ENCODE measurements at places on chromosomes 16 and 17. TPM values are rescaled to one million over a fixed set of nuclear protein-coding genes. Genes with fewer than 3 reads are reported as not detected.

DNA sequence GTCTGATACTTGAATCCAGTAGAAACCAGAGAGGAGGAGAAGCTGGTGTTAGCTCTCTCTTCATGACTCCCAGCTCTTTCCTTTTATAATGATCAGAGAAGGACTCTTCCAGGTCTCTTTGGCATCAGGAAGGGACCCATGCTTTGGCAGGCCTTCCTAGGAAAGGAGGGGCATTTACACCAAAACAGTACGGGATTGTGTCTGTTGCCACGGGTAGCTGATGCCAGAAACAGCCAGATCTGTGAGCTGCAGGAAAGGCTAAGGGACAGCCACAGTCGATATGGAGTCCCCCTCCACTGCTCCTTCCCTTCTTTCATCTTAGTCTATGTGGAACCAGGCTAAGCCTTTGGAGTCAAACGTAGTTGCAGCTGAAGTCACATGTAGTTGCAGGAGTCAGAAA, 9.3 kb downstream of the CEP295NL start:
- DNase-seq = no peak
- no peak overlapping the region for H3K27ac ChIP-seq
- H3K27me3 ChIP-seq = no peaks in the 10 kb centered on the region
- no peak overlapping the region for H3K4me3 ChIP-seq

DNA sequence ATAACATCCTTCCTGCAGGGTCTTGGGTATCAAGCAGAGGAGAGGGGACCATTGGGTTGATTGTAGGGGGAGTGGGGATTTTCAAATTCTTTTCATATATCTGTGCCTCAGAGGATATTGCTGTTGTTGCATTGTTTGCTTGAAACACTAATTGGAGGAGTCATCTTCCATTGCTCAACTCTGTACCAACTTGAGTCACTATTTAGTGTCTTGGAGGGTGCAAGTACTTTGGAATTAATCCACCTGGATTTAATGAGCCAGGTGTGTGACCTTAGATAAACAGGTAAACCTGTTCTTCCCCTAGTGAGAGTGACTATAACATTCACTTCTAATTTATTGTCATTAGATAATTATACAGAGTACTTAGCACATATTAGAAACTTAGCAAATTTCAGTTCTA, 151.3 kb upstream of the CNTNAP4 start:
- no peaks in the 10 kb centered on the region for H3K27me3 ChIP-seq
- no peak overlapping the region for H3K27ac ChIP-seq
- H3K4me3 ChIP-seq = no peak overlapping the region
- no peak for DNase-seq

Gene NXN
- total RNA-seq = 26.8 TPM

DNA sequence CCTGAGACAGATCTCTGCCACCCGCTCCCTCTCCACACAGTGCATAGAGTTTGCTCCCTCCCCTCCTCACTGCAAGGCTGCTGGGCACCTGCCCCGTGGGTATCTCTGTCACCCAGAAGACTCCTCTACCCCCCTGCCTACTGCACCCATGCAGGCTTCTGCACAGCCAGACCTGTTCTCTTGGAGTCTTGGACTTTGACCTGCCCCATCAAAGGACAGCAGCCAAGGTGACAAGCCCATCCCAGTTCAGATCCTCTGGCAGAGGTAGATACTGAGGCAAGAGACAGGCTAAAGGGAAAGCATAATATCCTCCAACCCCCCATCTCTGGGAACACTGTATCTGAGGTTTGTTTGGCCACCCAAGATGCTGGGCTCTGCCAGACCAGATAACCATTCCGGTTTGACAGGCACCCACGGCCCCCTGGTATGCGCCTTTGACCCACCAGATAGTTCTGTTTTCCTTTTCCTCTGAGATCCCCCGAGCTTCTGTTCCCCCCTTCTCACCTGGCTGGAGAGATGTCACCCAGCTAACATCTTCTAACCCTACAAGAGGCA, 239.6 kb downstream of the SOX9 start:
- no peaks in the 10 kb centered on the region for H3K27me3 ChIP-seq
- H3K4me1 ChIP-seq = no peaks in the 10 kb centered on the region
- DNase-seq = no peak
- H3K4me3 ChIP-seq = no peak overlapping the region

DNA sequence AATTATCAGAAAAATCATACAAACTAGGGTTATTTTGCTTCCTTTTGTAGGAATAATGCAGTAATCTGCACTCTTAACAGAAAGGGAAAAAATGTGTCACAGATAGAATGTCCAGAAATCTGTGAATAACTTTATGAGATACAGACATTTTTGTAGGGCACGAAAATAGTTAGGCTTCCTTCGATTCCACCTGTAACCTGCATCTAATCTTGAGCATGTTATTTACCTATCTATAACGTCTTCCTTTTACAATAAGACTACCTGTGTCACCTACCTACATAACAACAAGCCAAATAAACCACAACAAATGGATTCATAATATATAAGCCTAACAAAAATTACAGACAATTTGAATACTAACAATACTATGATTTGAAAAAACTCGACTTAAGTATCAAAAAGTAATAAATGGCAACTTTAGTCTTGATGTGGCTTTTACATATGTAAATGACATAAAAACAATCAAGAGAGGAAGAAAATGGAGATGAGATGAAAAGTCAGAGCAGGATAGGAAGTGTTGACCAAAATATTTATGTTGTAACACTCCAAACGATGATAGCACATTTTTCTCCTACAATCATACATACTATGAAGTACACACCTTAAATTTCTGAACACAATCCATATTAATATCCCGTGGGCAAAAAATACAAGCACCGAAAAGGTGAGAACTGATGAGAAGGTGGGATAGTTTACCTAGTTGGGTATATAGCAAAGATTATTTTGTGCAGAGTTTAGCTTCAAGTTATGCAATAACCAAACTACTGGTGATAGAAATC, 2.5 kb downstream of the STAT5B start:
- no peaks in the 10 kb centered on the region for H3K27me3 ChIP-seq
- DNase-seq = no peak
- no peaks in the 10 kb centered on the region for H3K36me3 ChIP-seq
- no peak overlapping the region for H3K4me3 ChIP-seq
- H3K27ac ChIP-seq = no peak overlapping the region
- peaks cover 3% of the 10 kb centered on the region for H3K4me1 ChIP-seq

Gene PPP1R9B
- 64.4 TPM for total RNA-seq

GRCh38 chr17:60314423-60314822, 77.5 kb downstream of the USP32 start:
- no peak overlapping the region for H3K27ac ChIP-seq
- no peaks in the 10 kb centered on the region for H3K27me3 ChIP-seq
- no peak for DNase-seq
- H3K4me3 ChIP-seq = no peak overlapping the region

GRCh38 chr16:49866595-49867071, 10.7 kb upstream of the ZNF423 start:
- no peaks in the 10 kb centered on the region for H3K36me3 ChIP-seq
- H3K27me3 ChIP-seq = no peaks in the 10 kb centered on the region
- no peaks in the 10 kb centered on the region for H3K4me1 ChIP-seq

Gene ATP2A1
- total RNA-seq = 0.25 TPM

DNA sequence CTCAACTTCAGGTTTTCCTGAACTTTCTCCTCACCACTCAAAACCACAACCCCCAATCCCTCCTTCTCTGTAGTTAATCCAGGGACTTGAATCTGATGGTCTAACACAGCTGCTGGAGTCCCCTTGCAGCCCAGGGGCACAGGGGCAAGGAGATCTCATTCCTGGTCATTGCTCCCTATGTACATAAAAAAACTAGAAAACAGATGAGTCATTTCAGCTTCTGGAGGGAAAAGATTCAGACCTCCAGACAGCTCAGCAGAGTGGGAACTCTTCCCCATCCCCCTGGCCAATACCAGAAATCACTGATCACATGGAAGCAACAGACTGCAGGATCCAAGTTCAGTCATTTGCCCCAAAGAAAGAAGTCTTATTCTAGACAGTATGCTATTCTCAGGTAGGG, 62.1 kb downstream of the DYNLRB2 start:
- no peak overlapping the region for H3K4me3 ChIP-seq
- H3K27me3 ChIP-seq = no peaks in the 10 kb centered on the region
- no peak overlapping the region for H3K27ac ChIP-seq
- no peaks in the 10 kb centered on the region for H3K4me1 ChIP-seq
- H3K36me3 ChIP-seq = no peaks in the 10 kb centered on the region

DNA sequence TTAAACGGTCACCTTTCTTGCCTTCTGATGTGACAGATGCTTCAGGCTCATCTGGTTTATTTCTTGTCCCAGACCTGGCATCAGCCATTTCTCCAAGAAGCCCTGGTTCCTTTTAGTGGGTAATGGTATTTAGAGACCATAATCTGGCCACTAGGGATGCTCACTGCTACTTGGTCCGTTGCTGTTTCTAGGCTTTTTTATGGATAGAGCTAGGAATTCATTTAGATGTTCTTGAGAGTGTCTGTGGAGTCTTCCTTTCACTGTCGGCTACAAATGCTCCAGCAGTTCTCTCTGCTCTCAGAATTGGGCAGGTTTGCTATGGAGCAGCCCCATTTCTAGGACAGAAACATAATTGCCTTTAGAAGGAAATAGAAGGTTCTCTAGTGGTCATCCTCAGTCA, 214.5 kb downstream of the KATNIP start:
- no peaks in the 10 kb centered on the region for H3K27me3 ChIP-seq
- no peak overlapping the region for H3K4me3 ChIP-seq
- no peak overlapping the region for H3K27ac ChIP-seq
- DNase-seq = no peak

Gene KRT9
- total RNA-seq = not detected

Gene TELO2
- total RNA-seq = 37.4 TPM

Gene CDH8
- 0.19 TPM for total RNA-seq

Gene IRX3
- total RNA-seq = 37.9 TPM

- DNase-seq = peak; percentile 48
- no peaks in the 10 kb centered on the region for H3K27me3 ChIP-seq
- H3K4me1 ChIP-seq = no peaks in the 10 kb centered on the region
- H3K4me3 ChIP-seq = no peak overlapping the region
- H3K27ac ChIP-seq = no peak overlapping the region
These were observed 7.7 kb upstream of the NPIPB2 start for GRCh38 chr16:11949527-11949926.

Gene TSNAXIP1
- total RNA-seq = 3.9 TPM

Gene DYNC1LI2
- 119 TPM for total RNA-seq

GRCh38 chr16:12767897-12768296, 35.8 kb downstream of the CPPED1 start:
- no peak for DNase-seq
- no peaks in the 10 kb centered on the region for H3K36me3 ChIP-seq
- H3K27me3 ChIP-seq = no peaks in the 10 kb centered on the region
- no peak overlapping the region for H3K4me3 ChIP-seq
- H3K4me1 ChIP-seq = no peaks in the 10 kb centered on the region
- H3K27ac ChIP-seq = no peak overlapping the region

GRCh38 chr16:65377195-65377594, 255.3 kb upstream of the CDH11 start:
- no peaks in the 10 kb centered on the region for H3K27me3 ChIP-seq
- no peak overlapping the region for H3K27ac ChIP-seq
- no peak overlapping the region for H3K4me3 ChIP-seq
- DNase-seq = no peak

Gene GNG13
- not detected for total RNA-seq

DNA sequence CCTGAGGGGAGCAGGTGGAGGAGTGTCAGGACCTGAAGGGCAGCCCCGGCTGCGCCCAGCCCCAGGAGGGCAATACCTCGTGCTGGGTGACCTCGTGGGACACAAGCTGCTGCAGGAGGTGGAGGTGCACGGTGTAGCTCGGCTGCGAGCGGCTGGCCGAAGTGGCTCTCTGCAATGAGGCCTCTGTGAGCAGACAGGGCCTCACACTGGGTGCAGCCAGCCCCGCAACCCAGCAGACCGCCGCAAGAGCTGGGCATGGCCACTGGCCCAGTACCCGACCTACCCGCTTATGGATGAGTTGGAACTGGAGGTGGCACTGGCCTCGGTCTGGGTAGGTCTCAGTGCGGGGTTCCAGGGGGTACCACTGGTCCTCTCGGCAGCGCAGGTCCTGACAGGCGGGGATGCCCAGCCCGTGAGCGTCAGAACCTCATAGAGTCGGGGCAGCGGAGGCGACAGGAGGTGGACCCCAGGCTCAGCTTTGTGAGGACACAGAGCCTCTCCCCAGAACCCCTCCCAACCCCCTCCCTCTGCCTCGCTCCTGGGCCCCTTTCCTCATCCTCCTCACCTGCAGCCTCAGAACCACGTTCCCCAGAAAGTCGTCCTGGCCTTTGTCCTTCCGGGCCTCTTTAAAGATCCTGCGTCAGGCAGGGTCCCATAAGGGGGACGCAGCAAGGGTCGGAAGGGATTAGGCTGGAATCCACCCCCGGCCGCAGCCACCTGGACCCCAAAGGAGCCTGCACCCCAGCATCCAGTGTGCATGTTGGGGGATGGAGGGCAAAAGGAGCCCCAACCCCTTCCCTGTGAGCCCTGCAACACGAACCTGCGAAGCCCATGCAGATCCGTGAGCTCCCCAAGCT, 4.0 kb downstream of the UNC13D start:
- H3K4me1 ChIP-seq = no peaks in the 10 kb centered on the region
- no peaks in the 10 kb centered on the region for H3K27me3 ChIP-seq
- no peak for DNase-seq
- no peaks in the 10 kb centered on the region for H3K36me3 ChIP-seq
- H3K4me3 ChIP-seq = no peak overlapping the region
- H3K27ac ChIP-seq = no peak overlapping the region

DNA sequence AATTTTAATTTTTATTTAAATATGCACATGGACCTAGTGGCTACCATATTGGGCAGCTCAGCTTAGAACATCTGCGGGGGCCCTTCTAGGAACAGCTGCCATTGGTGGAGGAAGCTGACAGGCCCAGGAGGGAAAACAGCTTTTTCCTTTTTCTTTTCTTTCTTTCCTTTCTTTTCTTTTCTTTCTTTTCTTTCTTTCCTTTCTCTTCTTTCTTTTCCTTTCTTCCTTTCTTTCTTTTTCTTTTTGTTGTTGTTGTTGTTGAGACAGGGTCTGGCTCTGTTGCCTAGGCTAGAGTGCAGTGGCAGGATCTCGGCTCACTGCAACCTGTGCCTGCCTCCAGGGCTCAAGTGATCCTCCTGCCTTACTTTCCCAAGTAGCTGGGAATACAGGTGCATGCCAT, 43.4 kb downstream of the ATP2C2 start:
- H3K4me1 ChIP-seq = peaks cover 4% of the 10 kb centered on the region
- no peak overlapping the region for H3K4me3 ChIP-seq
- no peak overlapping the region for H3K27ac ChIP-seq
- no peaks in the 10 kb centered on the region for H3K27me3 ChIP-seq
- no peaks in the 10 kb centered on the region for H3K36me3 ChIP-seq

- peaks cover 8% of the 10 kb centered on the region for H3K36me3 ChIP-seq
- no peaks in the 10 kb centered on the region for H3K4me1 ChIP-seq
- H3K27ac ChIP-seq = no peak overlapping the region
- no peak for DNase-seq
These were observed 105.6 kb upstream of the CHMP6 start for GRCh38 chr17:80885947-80886582.

Data from kidney (tissue), 22 donors.